Neural progenitor cell (in vitro differentiated cells): ENCODE measurements at places on chromosomes 6 and 20. TPM values are rescaled to one million over a fixed set of nuclear protein-coding genes. Genes with fewer than 3 reads are reported as not detected.

DNA sequence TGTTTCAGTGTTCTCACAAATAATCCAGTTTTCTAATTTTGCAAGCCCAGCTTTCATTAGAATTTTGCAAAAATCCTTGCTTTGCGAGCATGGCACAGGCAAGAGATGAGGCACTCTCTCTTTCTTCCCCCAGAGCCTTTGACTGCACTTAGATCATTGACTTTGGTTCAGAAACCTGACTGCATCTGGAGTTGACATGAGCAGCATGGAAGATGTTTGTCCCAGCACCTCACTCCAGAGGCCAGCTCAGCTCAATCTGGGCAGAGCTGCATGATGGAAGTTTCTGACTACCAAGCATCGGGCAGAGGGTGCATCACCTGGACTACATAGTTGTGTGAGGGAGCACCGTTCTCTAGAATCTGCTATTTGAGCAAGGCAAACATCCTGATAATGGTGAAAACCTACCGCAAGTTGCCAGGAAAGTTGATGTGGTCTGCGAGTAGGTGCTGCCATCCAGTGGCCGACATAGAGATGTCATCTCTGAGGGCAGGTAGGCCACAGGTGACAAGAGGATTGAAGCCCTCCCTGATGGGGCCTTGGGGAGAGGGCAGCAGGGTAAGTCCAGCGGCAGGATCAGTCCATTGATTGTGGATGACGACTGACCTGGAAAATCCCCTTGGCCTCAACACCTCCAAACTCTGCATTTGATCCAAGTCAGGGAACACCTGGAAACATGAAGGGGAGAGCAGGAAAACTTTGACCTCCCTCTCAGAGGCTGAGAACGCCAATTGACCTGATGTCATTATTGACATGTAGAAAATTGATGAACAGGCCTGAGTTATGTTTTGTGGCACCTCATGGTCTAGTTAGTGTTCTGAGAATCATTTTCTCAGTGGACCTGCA lies 3.8 kb upstream of the LPA start:
- no peak overlapping the region for H3K4me3 ChIP-seq
- H3K4me1 ChIP-seq = no peaks in the 10 kb centered on the region
- H3K27me3 ChIP-seq = peaks cover 14% of the 10 kb centered on the region
- DNase-seq = peak; percentile 52
- H3K36me3 ChIP-seq = no peaks in the 10 kb centered on the region

The PRDM13 gene
- total RNA-seq = not detected in 2 replicates

DNA sequence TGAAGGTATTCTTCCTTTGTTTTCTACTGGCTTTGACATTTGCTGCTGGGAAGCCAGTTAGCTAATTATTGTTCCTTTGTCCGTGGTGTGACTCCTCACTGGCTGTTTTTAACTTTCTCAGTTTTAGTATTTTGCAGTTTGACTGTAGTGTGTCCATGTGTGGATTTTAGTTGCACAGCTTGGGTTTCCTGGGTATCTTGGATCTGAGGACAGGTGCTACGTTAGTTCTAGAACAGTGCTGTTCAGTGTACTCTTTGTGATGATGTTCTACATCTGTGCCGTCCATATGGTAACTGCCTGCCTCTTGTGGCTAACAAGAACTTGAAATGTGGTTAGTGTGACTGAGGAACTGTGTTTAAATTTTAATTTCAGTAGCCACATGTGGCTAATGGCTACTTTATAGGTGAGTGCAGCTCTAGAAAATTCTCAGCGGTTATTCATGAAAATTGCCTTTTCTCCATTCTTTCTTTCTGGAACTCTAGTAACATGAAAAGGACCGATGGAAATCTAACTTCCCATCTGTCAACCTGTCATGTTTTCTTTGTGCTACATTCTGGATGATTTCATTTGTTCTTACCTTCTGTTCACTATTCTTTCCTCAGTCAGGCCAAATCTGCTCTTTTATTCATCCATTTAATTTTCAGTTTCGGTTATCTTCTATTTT lies 7.4 kb downstream of the SNX9 start:
- DNase-seq = peak; percentile 15
- H3K36me3 ChIP-seq = peaks cover 3% of the 10 kb centered on the region
- no peak overlapping the region for H3K4me3 ChIP-seq
- H3K27me3 ChIP-seq = no peaks in the 10 kb centered on the region
- H3K27ac ChIP-seq = peak overlapping the region; percentile 87

DNA sequence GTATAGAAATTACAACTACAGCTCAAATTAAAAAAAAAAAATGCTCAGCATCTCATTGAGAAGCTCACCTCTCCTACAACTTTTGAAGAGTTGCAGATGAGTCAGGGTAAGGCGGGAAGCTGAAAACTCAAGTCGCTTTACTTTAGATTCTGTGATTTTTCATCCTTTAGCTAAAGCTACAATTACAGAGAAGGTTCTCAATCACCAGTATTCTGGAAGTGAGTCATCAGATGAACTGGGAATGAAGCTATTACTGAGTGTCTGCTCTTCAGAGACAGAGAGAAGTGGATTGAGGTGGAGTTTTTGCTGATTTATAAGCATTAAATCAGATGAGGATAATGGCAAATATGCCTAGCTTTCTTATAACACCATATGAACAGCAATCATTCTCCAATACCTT lies 91.9 kb downstream of the TFAP2A start:
- no peak overlapping the region for H3K4me3 ChIP-seq
- DNase-seq = no peak
- no peaks in the 10 kb centered on the region for H3K36me3 ChIP-seq
- no peaks in the 10 kb centered on the region for H3K27me3 ChIP-seq
- peaks cover 5% of the 10 kb centered on the region for H3K4me1 ChIP-seq

The MLN gene
- not detected in 2 replicates for total RNA-seq

The MGME1 gene
- 57.2 and 87.2 TPM in 2 replicates for total RNA-seq

- H3K4me3 ChIP-seq = peak overlapping the region; percentile 56
- no peaks in the 10 kb centered on the region for H3K4me1 ChIP-seq
- peaks cover 1% of the 10 kb centered on the region for H3K27me3 ChIP-seq
- H3K36me3 ChIP-seq = no peaks in the 10 kb centered on the region
- no peak overlapping the region for H3K27ac ChIP-seq
- DNase-seq = no peak
Measured at GRCh38 chr20:43513372-43513930, 6.0 kb downstream of the L3MBTL1 start.

DNA sequence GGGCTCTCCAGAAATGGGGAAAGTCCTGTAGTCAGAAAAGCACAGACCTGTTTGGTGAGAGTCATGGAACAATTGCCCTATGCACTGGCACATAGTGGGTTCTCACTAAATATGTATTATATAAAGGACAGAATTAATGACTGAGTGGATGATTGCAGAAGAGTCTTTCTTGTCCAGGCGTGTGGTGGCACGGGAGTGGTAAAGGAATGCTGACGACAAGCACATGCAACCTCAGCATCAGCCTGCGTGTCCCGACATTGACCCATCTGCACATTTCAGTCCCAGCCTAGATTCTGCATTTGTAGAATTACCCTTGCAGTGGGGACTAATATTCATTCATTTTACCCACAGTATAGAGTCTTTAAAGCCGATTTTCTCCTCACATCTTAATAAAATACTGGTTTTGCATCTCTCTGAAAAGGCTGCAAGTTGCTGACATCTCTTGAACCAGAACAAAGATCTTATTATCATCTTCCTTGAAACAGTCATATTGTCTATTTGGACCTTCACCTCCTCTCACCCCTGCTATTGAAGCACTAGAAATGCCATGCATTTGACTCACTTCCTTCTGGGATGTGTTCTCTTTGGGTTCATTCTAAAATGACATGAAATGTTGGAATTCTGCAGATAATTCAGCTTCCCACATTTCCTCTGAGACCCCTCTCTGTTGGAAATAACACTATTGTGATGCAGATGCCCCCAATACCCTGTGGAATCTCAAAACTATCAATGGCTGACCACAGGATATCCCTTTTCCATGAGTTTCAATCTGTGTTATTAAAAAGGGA lies 883.6 kb upstream of the FLRT3 start:
- no peak overlapping the region for H3K4me3 ChIP-seq
- H3K4me1 ChIP-seq = peaks cover 13% of the 10 kb centered on the region
- no peaks in the 10 kb centered on the region for H3K36me3 ChIP-seq
- no peaks in the 10 kb centered on the region for H3K27me3 ChIP-seq
- peak; percentile 6 for DNase-seq

DNA sequence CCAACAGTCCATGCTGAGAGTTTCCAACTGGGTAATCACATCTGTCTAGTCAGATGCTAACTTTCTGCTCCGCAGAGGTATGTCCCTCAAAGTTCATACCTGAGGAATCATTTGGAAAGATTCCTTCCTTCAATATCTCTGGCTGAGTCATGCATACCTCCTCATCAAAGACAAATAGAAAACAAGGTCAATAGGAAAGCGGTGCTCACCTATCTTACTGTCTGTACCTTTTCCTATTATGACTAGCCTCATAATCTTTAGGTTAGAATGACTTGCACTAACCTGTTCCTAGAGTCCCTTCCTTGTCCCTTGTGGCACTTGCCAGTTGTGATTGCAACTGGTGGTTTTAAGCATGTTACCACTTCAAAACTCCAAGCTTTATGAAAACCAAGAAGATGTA lies 78.2 kb upstream of the PTPRK start:
- H3K27me3 ChIP-seq = no peaks in the 10 kb centered on the region
- no peak overlapping the region for H3K27ac ChIP-seq
- DNase-seq = no peak
- no peaks in the 10 kb centered on the region for H3K4me1 ChIP-seq

DNA sequence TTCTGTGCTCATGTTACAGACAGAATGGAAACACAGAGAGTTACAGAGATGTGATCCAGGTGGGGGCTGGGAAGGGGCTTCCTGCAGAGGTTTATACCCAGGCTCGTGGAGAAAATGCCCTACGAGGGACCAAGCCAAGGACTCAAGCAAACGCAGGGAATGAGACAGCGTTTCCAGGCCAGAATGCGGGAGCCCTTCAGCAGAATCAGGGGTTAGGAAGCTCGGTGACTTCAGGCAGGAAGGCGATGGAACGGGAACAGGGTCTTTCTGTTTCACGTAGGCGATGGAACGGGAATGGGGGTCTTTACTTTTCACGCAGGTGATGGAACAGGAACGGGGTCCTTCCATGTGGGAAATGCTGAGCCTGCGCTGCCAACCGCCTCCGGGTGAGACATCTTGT lies 82.6 kb downstream of the THBS2 start:
- no peaks in the 10 kb centered on the region for H3K36me3 ChIP-seq
- no peaks in the 10 kb centered on the region for H3K4me1 ChIP-seq
- no peaks in the 10 kb centered on the region for H3K27me3 ChIP-seq
- DNase-seq = no peak

GRCh38 chr6:22467645-22468044 lies 101.7 kb upstream of the HDGFL1 start:
- H3K4me3 ChIP-seq = no peak overlapping the region
- no peaks in the 10 kb centered on the region for H3K27me3 ChIP-seq
- no peak overlapping the region for H3K27ac ChIP-seq
- H3K36me3 ChIP-seq = no peaks in the 10 kb centered on the region
- no peak for DNase-seq
- peaks cover 34% of the 10 kb centered on the region for H3K4me1 ChIP-seq

DNA sequence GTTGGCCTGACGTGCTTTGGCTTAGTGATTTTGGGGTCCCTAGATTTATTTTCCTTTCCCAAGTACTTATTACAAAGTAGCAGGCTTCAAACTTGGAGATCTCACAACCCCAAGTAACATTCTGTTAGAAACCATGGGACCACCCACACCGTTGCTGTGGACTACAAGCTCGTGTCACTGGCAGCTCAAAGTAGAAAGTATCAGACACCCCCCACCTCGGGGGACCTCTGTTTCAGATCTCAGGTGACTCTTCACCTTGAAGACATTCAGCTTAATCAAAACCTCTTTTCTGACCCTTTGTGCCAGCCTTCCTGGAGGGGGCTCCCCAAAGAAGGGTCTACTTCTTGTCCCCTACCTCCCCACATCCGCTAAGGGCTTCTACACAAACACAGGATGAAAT lies 15.7 kb upstream of the MYT1 start:
- no peaks in the 10 kb centered on the region for H3K36me3 ChIP-seq
- no peak overlapping the region for H3K27ac ChIP-seq
- H3K4me1 ChIP-seq = peaks cover 36% of the 10 kb centered on the region
- H3K27me3 ChIP-seq = no peaks in the 10 kb centered on the region
- H3K4me3 ChIP-seq = no peak overlapping the region
- no peak for DNase-seq

DNA sequence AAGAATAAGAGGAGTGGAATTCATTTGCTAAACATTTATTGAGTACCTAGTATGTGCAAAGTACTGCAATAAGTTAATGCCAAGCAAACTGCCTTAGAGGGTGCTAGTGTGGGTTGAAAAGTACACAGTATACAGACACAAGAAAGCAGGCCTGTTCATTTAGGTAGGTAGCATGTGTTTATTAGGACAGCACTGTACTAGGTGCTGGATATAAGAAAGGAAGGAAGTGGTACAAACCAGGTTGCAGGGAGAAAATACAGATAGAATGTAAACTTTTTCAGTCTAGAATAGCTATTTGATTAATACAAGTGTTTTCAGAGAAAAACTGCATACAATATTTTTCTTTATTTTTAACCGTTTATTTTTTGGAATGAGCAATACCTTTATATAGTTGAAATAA lies 68.1 kb downstream of the PHF20 start:
- peaks cover 20% of the 10 kb centered on the region for H3K36me3 ChIP-seq
- no peaks in the 10 kb centered on the region for H3K27me3 ChIP-seq
- no peaks in the 10 kb centered on the region for H3K4me1 ChIP-seq
- DNase-seq = no peak
- H3K4me3 ChIP-seq = no peak overlapping the region

The MYCT1 gene
- not detected in 2 replicates for total RNA-seq

DNA sequence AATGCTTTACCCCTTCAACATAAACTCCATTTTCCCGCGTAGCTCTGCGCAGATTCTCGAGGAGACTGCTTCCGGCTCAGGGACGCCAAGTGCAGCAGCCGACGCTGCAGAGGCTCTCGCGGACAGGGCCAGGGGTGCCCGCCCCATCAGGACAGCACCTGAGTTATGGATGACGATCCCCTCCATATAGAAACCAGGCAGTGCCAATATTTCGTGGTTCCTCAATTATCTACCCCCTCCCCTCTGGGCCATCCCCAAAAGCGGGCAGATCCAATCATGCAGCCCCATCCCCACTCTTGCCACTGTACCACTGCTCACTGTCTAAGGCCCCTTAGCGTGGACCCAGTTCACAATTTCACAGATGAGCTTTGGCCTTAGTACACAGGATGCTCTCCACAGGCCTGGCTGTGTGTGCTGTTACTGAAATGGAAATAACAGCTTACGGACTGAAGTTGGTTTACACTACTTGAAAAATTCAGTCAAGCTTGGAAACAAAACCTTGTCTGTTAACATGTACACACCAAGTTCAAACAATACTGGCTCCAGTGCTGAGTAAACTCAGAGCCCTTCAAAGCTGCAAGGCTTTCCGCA lies 74.5 kb downstream of the DACT2 start:
- no peak for DNase-seq
- H3K4me1 ChIP-seq = no peaks in the 10 kb centered on the region
- H3K4me3 ChIP-seq = no peak overlapping the region
- no peaks in the 10 kb centered on the region for H3K36me3 ChIP-seq
- H3K27me3 ChIP-seq = no peaks in the 10 kb centered on the region

The MMP24 gene
- 1.4 and 1.9 TPM in 2 replicates for total RNA-seq

The KCNG1 gene
- total RNA-seq = 2.2 and 11.4 TPM in 2 replicates

The CFAP206 gene
- total RNA-seq = 0.52 and 0.53 TPM in 2 replicates
